ENCODE measurements at places on chromosomes 16 and 17.

GRCh38 chr16:79767421-79768275 is 167.1 kb upstream of the MAF start:
- DNase-seq, result no peak

DNA sequence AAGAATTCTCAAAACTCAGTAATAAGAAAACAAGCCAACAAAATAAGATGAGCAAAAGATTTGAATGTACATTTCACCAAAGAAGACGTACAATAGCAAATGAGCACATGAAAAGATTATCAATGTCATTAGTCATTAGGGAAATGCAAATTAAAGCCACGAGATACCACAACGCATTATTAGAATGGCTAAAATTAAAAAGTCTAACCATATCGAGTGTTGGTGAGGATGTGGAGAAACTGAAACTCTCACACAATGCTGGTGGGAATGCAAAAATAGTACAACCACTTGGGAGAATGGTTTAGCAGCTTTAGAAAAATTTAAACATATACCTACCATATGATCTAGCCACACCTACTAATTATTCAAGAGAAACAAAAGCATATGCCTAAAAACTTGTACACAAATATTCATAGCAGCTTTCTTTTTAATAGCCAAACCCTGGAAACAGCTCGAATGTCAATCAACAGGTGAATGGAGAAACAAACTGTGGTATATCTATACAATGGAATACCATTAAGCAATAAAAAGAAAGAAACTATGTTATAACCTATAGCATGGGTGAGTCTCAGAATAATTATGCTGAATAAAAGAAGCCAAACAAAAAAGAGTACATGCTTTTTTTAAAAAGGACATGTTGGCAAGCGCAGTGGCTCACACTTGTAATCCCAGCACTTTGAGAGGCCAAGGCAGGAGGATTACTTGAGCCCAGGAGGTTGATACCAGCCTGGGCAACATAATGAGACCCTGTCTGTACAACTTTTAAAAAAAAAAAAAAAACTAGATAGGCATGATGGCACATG is 103.6 kb downstream of the LITAF start:
- no peak for DNase-seq

- DNase-seq, result no peak
These were observed 59.7 kb downstream of the PLCG2 start for GRCh38 chr16:81838794-81839193.

DNA sequence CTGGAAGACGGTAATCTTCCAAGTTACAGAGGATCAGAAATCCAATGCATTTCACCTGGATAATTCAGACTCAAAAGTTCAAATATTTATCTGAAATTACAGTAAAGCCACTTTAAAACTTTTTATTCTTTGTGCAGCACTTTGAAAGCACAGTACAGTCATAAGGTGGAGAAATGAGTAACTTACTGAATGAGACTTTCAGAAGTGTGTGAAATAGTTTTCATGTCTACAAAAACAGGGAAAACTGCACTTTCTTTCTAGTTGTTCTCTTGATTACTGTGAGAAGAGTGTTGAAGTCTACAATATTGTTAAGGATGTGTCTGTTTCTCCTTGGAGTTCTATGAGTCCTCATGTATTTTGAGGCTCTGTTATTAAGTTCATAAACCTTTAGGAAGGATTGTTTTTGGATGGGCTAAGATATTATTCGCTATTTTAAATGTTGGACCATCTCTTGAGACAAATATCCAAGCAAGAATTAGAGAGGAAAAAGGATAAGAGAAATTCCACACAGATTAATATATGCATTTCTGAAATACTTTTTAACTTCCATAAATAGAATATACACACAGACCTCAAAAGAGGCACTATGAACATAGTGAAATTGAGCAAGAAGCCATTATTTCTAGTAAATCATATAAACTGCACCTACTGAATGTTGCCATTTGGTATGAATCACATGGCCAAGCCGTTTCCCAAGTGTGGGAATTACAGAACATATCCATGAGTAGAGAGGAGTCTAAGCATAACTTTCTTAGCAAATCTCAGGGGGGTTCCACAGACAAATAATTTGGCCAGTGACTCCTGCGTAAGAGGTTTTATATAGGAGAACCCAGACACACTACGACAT is 83.6 kb upstream of the PLEKHM1 start:
- no peak for DNase-seq

DNA sequence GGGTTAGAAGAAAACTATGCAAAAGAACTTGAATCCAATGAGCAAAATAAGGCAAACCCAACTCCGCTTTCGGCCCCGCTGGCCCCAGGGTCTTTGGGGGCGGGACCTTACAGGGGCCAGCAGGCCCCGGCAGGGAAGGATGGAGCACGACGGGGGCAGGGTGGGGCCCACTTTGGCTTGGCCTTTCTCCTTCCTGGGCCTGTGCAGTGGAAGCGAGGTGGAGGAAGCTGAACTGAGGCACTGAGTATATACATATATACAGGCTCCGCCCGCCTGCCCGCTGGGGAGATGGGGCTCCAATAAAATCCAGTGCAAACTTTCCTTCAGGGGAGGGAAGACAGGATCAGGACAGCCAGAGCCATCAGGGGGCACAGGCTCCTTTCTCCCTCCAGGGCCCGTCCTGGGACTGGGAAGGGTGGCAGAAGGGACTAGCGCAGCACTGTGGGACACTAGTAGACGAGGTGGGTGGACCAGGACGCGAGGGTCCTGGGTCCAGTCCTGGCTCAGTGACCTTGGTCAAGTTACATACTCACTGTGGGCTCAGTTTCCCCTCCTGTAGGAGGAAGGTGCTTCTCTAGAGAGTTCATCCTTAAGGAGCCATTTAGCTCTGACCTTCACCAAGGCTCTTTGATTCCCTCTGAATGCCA is 20.9 kb upstream of the MPO start:
- DNase-seq, result no peak
